NCI-H1105 (cell line): ENCODE measurements at places on chromosomes 4 and X.

DNA sequence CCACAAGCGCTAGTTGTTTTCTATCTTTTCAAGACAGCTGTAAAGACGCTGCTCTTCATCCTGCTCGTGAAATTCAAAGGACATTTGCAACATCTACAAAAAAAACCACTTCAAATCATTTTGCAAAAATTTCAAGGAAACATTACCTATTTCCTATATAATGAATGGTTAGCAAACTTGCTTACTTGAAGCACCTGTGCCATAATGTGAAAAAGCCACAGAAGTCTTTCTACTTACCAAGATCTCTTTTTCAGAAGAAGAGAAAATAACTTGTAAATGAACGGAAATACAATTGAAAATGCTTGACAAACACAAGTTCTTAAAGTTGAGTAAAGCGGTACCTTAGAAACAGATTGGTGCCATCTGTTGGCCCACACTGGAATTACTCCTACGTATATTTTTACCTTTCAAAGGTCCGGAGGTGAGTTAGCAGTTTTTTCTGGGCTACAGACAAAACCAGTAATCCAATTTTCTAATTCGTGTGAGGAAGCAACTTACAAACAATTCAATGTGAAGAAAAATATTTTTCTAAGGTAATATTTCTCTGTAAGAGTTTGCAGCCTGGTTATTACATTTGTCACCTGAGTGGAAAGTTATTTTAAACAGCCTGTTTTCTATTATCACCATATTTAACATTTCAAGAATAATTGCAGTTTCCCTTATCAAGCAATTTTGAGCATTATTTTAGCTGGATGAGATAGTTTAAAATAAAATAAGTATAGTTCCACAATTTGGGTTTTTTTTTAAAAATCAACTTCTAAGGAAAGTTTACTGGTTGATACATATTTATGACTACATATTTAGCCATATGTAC is at the start of gene TLR6:
Gene TLR6 (minus strand): TSS at position 294 of the 814 bp plus-strand sequence. CDS start 27,344 bp downstream, outside the sequence.
- peak; percentile 1 for DNase-seq

DNA sequence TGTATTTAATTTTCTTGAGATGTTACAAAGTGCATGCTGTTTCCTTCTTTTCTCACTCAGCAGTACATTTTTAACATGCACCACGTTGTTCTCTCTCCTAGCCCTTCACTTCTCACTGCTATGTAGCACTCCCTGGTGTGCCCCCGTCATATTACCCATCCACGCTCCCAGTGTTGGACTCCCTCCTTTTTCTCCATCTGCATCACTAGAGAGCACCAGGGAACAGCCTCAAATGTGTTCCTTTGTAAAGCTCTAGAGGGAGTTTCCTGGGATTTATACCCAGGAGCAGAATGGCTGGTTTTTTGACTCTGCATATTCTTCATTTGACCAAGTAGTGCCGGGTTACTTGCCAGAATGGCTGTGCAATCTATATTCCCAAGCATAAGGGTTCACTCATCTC is 240.3 kb upstream of the ANXA3 start:
- no peak for DNase-seq

DNA sequence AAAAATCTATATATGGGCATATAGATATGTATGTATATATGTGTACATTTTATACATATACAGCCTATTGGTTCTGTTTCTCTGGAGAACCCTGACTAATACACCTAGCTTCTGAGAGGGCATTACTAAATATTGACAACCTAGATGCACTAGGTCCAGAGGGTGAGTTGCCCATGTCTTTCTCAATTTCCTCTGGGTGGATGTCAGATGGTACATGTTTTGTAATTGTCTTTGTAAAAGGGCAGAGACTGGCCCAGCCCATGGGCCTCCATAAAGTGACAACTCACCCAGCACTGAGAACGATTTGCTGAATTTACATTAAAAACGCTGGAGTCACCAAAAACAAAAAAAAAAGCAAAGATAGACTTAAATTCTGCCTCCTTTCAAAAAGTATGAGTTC is 198.5 kb upstream of the FAM241A start:
- no peak for DNase-seq

DNA sequence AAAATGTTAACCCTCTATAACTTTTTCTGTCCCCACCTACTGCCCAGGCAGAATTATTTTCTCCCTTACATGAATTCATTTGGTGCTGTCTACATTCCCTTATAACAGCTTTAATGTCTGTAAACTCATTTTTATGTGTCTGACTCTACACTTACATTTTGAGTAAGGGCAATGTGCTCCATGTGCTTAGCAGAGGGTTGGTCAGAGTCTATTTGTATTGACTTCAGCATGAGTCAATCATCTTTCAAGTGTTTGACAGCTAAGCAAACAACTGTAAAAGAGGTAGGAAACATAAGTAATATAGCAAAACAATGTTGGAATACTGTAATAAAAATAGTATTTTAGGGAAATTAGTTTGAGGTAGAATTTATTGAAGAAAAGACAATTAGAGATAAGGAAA is 6.3 kb downstream of the IL15 start:
- no peak for DNase-seq

DNA sequence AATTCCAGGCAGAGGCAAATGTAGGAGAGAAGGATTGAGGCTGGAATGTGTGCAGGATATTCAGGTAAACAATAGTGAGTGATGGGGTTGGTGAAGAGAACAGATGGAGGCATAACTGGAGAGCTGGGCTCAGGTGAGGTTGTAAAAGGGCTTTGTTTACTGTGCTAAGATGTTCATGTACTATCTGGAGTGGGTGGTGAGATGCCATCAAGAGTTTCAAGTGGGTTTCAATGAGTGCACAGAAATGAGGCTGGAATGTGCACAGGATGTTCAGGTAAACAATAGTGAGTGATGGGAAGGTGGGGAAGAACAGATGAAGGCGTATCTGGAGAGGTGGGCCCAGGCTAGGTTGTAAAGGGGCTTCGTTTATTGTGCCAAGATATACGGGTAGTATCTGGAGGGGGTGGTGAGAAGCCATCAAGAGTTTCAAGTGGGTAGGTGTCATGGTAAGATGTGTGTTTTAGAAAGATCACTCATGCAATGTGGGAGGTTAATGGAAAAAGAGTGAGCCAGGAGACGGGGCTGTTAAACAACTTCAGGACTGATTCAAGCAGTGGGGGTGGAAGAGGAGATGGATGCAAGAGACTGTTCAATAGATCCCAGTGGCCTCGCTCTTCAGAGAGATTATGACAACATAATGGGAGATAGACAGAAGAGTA is 25.4 kb upstream of the NMU start:
- DNase-seq: no peak

- DNase-seq: no peak
Measured at GRCh38 chrX:66142351-66142750, 21.7 kb upstream of the HEPH start.

DNA sequence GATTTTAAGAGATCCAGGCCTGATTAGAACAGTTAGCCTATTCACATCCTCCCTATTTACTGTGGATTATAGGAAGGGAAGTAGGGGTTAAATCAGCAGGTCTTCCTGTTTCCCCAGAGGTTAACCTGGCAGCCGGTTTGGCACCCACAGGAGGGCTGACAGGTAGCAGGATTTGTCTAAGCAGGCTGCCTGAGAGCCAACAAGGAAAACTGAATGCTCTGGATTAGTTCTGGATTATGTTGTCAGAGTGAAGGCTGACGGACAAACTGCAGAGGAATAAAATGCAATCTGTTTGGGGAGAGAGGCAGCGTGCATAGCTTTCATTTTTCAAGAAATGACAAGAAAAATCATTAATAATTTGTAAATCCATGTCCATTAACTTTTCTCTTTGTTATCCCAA is 397.1 kb upstream of the FAM241A start:
- no peak for DNase-seq

DNA sequence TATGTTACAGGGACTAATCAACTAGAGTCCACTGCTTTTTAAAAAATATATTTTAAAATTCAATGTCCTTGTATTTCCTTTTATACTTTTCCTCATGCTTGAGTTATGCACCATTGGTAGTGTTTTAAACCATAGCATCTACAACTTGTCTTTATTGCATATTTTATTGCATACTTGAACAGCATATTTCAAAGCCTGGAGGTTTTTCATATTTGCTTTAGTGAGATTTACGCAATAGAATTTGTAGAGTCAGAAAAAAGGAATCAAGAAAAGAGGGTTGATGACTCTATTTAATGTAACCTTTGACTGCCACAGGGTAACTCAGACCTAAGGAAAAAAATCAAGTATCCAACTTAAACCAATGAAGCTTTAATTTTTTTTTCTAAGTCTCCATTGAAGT is 1165.7 kb upstream of the IGFBP7 start:
- no peak for DNase-seq

DNA sequence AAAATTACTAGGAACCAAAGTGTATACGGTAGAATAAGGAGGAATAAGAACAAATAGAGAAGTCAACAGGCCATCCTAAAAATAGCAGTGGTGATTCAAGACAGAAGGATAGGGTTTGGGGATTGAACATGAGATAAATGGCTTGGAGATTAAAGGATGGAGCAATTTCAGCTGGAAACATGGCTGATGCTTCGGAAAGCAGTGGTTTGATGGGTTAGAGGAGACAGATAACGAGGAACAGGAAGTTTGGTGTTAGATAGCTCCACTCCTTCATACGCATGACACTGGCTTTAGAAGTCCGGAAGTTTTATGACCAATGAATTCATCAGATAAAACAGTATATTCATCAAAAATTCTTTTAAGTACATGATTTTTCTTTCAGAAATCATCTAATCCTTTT is 70.8 kb upstream of the GALNTL6 start:
- DNase-seq: no peak

- no peak for DNase-seq
Measured at GRCh38 chr4:126906466-126906865, 726.3 kb upstream of the INTU start.

DNA sequence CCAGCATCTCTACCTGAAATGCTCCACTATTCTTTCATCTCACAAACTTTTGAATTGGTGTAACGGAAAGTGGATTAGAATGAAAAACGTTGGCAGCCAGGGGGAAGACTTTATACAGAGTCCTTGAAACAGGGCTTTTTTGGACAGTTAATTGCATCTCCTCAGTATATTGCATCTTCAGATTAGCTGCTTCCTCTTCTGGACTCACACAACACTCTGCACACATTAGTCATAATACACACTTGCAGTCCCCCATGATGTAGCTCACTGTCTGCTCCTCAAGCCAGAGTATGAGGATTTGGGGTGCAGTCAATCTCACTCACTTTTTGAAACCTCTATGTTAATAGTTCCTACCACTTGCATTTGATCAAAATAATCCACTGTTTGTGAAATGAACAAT is 101.0 kb downstream of the ADGRA3 start:
- DNase-seq: no peak

DNA sequence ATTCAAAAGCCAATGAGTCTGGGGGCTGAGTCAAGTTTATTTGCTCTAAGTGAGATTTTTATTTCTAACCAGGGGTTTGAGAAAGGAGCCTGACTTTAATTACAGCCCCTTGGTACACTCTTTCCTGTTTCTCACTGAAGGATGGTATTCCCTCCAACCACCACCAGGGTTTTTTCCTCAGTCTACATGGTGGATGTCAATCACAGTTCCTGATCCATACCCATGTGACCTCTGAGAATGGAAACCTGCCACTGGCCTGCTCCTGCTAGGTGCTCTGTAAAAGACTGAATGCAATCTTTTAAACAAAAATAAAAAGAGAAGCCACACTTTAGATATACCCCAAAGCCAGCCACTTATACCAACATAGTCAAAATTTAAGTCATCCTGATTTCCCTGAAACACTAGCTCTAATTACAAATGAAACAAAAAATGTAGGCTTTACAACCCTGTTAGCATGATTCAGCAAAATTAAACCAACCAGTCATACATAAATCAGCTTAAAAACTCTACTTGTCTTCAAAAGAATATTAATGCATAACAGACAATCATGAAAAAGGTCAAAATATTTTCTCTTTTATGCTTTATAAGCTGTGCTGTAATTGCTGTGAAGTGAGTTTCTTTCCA is 112.1 kb upstream of the NWD2 start:
- DNase-seq: no peak

DNA sequence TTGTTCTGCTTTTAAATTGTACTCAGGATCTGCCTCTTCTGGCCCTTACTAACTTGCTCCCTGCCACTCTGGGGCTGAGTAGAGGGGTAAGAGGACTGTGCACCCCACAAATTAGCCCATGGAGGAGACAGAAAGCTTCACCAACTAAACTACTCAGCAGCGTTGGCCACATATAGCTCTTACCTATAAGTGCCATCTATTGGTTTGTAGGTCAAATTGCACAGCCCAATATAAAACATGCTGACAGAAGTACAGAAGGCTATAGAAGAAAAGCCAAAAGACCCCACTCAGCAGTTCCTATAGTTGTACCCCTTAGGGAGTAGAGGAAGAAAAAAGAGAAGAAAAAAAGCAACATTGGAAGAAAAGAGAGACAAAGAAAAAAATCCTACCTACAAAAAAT is 341.2 kb upstream of the FMR1 start:
- DNase-seq: no peak

DNA sequence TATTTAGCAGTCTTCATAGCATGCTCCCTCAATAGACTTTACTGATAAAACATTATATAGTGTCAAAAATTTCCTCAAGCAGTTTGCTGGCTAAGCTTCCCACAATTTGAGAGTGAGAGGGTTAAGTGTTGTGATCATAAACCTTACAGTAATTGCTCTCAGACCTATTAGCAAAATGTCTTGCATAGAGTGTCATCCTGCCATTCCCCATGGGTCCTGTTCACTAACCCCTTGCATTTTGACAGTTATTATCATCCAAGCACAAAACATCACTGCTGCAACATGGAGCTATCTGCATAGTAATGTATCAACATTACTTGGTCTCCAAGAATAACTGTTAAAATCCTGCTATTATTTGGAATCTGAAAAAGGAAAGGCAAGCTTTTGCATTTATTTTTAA is 196.1 kb upstream of the GK2 start:
- DNase-seq: no peak

DNA sequence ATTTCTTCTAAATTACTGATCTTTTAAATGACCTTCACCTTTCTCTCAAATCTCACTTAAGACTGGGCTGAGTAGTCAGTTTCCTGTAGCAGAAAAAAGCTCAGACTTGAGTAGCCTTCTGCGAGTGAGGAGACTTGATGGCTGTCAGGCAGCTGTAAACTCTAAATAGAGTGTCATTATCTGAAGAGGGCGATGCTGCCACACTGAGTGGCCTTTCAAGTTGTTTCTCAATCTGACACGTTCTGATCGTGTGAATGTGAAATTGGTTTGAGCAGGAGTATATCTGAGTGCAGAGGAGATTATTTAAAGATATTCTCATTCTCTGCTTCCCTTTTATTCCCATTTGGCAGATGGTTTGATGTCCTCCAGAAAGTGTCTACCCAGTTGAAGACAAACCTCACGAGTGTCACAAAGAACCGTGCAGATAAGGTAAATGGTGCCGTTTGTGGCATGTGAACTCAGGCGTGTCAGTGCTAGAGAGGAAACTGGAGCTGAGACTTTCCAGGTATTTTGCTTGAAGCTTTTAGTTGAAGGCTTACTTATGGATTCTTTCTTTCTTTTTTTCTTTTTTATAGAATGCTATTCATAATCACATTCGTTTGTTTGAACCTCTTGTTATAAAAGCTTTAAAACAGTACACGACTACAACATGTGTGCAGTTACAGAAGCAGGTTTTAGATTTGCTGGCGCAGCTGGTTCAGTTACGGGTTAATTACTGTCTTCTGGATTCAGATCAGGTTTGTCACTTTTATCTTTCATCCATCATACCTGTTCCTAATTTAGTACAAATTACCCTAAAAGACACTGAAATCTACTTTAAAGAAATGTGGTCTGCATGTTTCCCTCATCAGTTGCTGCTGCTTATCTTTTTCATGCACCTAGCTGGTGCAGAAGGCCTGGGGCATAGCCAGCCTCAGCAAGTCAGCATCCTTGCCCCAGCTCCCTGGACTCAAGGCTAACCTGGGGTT is 74.3 kb upstream of the MSANTD1 start:
- DNase-seq: peak; percentile 31
